ENCODE measurements at places on chromosomes 1 and 21.
A peak's percentile ranks its signal among the peaks of the same experiment; 100 is the strongest.

GRCh38 chr1:76086597-76086996 is 12.1 kb downstream of the ST6GALNAC3 start:
- no peak for DNase-seq

- DNase-seq: no peak
These were observed 5.5 kb downstream of the RER1 start for GRCh38 chr1:2397007-2397679.

DNA sequence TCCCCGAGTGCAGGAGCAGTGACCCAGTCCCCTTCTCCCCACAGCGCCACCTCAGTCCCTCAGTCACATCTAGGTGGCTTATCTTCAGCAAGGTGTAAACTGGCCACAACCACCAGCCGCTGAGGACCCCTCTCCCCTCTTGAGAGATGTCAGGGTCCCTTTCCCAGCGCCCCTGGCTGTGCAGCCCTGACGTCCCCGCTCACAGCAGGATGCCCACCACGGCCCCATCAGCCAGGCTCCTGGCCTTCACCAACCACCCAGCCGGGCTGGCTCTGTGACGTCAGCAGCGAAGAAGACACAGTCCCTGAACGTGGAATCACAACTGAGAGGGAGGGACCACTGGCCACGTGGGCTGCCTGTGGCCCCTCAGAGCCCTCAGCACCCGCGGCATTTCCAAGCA is 249.4 kb downstream of the NPHP4 start:
- DNase-seq: no peak

DNA sequence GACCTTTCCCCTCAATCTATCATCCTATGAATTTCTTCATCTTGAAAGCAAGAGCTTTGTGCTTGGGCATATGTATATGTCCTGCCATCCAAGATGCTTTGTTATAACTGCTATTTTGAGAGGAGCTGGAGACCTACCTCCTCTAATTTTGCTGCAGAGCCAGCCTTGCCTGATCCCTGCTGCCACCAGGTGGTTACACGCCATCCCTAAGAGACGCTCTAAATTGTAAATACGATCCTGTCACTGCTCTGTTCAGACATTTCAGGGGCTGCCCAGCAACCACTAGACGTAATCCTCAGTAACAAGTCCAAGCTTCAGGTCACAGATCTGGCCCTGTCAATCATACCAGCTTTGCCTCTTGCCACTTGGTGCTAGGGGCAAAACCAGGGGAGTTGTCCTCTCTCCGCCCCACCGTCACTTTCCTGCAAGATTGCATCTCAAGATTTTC is 32.9 kb downstream of the GPA33 start:
- DNase-seq: peak; percentile 90

DNA sequence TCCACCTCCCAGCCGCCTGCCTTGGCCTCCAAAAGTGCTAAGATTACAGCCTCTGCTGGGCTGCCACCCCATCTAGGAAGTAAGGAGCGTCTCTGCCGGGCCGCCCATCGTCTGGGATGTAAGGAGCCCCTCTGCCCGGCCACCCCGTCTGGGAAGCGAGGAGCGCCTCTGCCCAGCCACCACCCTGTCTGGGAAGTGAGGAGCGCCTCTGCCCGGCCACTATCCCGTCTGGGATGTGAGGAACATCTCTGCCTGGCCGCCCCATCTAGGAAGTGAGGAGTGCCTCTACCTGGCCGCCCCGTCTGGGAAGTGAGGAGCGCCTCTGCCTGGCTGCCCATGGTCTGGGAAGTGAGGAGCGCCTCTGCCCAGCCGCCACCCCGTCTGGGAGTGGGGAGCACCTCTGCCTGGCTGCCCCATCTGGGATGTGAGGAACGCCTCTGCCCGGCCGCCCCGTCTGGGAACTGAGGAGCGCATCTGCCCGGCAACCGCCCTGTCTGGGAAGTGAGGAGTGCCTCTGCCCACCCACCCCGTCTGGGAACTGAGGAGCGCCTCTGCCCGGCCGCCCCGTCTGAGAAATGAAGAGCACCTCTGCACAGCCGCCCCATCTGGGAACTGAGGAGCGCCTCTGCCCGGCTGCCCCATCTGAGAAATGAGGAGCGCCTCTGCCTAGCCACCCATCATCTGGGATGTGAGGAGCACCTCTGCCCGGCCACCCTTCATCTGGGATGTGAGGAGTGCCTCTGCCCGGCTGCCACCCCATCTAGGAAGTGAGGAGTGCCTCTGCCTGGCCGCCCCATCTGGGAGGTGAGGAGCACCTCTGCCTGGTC is 137.8 kb upstream of the PALMD start:
- no peak for DNase-seq

GRCh38 chr1:54972436-54972835 is 8.0 kb upstream of the TMEM61 start:
- DNase-seq: no peak

DNA sequence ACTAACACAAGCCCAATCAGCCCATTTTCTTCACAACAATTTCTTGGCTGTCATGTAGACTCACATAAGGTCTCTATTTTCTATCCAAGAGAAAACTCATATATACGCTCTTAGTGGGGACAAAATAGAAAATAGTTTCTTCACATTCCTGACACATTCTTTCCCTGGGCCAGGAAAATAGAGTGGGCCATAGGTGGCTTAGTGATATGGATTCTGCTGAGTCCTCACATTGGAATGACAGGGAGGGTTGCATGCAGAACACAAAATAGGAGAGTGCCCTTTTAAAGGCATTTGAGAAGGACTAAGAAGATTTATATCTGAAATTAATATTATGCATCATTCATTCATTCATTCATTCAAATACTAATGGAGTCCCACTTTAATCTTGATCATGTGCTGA is 207.7 kb downstream of the LYPLAL1 start:
- DNase-seq: no peak

DNA sequence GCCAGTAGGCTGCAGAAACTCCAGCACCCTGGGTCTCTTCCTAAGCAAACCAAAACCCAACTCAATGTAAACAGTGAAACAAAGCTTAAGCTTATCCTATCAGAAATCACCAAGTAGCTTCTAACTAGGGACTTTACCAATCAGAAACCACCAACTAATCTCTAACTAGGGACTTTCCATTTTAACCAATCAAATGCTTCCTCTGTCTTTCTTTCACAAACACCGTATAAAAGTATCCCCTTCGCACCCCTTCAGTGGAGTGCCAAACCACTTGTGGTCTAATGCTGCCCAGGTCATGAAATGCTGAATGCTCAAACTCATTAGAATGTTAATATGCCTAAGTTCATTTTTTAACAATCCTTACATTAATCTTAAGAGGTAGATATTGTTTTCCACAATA is 250.5 kb upstream of the DUSP10 start:
- DNase-seq: no peak

- DNase-seq: no peak
These were observed 45.1 kb upstream of the SDC3 start for GRCh38 chr1:30953685-30954084.

GRCh38 chr1:92480813-92481598 is 5.7 kb downstream of the GFI1 start:
- no peak for DNase-seq

GRCh38 chr21:44943005-44943685 is 3.3 kb downstream of the SLX9 start:
- no peak for DNase-seq

GRCh38 chr1:36123356-36123755 is 1.7 kb downstream of the COL8A2 start:
- DNase-seq: no peak

DNA sequence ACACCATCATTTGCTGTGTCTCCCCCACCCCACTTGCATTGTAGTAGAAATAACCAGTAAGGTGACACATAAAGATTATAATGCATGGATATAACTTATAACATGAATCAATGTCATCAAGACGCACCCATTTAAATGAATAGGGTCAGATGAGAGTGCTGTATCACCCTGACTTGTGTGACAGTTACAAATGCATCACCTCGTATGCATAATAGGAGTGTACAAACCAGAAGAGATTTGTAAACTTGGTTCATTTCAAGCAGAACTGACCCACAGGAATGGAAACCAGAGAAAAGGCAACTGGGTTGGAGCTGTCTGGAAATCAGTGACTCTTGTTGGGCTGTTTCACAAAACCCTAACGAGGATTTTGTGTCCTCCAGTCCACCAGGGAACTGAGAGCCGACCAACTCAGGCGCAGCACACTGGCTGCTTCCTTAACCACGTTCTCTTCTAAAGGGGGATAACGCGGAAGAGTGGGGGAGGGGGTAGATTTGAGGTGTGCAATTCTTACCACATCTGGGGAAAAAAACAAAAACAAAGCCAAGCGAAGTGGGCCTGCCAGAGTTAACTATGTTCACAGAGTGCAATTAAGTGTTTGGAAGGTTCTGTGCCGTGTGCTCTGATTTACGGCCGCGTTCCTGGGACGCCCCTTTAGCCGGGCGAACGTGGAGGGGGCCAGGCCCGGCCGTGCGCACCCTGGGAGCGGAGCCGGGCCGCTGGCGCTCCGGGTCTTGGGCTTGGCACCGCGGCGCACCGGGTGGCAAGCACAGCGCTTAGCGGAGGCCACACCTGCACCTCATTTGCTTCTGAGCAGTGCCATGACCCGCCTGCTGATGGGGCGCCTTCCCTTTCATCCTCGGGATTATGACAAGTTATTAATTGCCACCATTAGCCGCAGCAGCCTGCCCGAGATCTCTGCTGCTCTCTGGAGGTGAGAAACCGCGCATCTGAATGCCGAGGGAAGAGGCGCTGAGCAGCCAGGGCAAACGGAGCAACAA is 248.8 kb upstream of the FOXD3 start:
- peak; percentile 65 for DNase-seq

DNA sequence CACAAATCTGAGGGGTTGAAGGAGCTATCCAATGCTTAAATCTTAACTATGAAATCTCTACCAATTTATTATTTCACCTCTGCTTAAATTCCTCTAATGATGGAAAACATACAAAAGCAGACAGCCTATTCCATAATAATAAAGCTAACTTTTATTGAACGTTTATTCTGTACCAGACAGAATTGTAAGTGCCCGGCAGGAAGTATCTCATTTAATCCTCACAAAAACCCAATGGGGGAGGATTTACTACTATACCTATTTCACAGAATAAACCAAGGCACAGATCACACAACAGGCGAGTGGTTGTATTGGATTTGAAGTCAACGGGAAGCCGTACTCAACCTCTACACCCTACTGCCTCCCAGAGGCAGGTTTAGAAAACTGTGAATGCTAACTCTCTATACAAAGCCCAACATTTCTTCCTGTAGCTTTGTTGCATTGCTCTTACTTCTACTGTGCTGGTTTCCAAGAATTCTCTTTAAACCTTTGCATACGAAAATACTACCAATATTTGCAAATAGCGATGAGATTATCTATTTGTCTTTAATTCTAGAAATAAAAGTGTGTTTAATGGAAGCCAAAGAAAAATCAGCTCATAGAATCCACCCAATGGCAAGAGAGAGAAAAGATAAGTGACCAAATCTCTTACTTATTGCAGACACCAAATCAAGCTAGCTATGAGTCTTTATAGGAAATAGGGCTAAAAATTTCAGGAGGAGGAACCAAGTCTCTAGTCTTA is 33.5 kb upstream of the C1orf53 start:
- DNase-seq: peak; percentile 33

DNA sequence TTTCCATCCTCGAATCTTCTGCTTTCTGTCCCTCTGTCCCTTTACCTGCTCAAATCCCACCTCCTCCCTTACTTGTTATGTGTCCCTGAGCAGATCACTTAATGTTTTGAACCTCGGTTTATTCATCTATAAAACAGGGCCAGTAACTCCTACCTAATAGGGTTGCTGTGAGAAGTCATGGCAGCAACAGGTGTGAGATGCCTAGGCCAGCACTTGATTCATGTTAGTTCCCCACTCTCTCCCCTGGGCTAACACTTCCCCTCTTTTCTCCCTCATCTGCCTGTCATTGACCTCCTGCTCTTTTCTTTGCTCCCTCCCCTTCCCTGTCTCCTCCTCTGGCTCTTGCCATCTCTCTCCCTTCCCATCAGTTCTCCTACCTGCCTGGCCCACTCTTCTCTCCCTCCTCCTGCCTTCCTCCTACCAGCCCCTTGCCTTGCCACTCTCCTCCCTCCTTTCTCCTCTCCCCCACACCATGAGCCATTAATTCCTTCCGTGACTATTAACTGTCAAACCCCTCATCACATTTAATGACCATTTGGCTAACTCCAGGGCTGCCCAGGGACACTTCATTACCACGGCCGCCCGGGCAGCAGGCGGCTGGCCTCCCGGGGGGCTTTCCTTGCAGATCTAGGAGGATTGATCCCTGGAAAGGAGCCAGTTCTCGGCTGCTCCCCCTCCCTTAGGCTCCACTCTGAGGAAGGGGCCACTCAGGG is 90.6 kb upstream of the CD1D start:
- no peak for DNase-seq

DNA sequence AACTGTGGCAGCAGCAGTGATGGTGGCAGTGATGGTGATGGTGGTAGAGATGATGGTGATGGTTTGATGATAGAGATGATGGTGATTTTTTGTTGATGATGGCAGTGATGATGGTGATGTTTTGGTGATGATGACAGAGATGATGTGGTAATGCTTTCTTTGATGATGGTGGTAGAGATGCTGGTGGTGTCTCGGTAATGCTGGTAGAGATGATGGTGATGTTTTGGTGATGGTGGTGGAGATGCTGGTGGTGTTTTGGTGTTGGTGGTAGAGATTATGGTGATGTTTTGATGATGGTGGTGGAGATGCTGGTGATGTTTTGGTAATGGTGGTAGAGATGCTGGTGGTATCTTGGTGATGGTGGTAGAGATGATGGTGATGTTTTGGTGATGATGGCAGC is 131.6 kb downstream of the NAV1 start:
- DNase-seq: no peak
